ENCODE measurements at places on chromosomes 1 and 21. TPM values are rescaled to one million over a fixed set of nuclear protein-coding genes. Genes with fewer than 3 reads are reported as not detected.
A peak's percentile ranks its signal among the peaks of the same experiment; 100 is the strongest.

DNA sequence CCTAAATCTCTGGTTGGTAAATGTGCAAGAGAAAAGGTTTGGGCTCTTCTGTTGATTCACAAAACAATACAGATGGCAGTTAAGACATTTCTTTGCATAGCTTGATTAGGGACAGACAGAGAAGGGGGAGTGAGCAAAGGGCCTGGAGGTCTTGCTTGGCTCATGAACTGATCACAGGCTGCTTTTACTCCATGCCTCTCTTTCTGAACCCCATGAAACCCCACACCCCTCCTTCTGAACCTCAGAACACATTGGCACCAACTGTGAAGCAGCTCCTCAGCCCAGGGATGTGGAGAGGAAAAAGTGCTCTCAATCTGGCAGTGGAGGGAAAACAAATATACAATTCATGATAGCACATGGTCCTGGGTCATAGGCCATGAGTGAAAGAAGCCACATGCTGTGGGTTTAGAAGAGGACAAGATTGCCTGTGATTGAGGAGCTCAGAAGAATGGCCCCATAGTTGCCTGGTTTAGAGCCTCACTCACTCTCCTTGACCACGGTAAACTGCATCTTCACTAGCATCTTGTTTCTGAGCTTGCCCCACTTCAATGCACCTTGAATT lies 111.6 kb upstream of the GADD45A start:
- peaks cover 14% of the 10 kb centered on the region for H3K4me1 ChIP-seq
- no peak for DNase-seq
- H3K27me3 ChIP-seq: no peaks in the 10 kb centered on the region

GRCh38 chr1:47950471-47950870 lies 46.7 kb downstream of the TRABD2B start:
- no peaks in the 10 kb centered on the region for H3K36me3 ChIP-seq
- no peak overlapping the region for H3K4me3 ChIP-seq
- DNase-seq: no peak
- no peaks in the 10 kb centered on the region for H3K27me3 ChIP-seq

- no peak for DNase-seq
- H3K36me3 ChIP-seq: no peaks in the 10 kb centered on the region
- H3K27ac ChIP-seq: peak overlapping the region; percentile 6
- H3K4me3 ChIP-seq: no peak overlapping the region
Measured at GRCh38 chr1:91555074-91555730, 54.6 kb downstream of the CDC7 start.

GRCh38 chr1:9724706-9725476 lies 73.4 kb downstream of the PIK3CD start:
- DNase-seq: peak; percentile 80
- no peaks in the 10 kb centered on the region for H3K4me1 ChIP-seq
- peaks cover 88% of the 10 kb centered on the region for H3K36me3 ChIP-seq
- H3K27me3 ChIP-seq: no peaks in the 10 kb centered on the region

- no peaks in the 10 kb centered on the region for H3K4me1 ChIP-seq
- H3K4me3 ChIP-seq: no peak overlapping the region
- no peak overlapping the region for H3K27ac ChIP-seq
- DNase-seq: no peak
- no peaks in the 10 kb centered on the region for H3K27me3 ChIP-seq
Measured at GRCh38 chr1:174428033-174428432, 19.7 kb upstream of the GPR52 start.

- no peak overlapping the region for H3K27ac ChIP-seq
- H3K36me3 ChIP-seq: peaks cover 92% of the 10 kb centered on the region
- no peak for DNase-seq
- no peaks in the 10 kb centered on the region for H3K4me1 ChIP-seq
- no peaks in the 10 kb centered on the region for H3K27me3 ChIP-seq
Measured at GRCh38 chr1:235724730-235725129, 75.1 kb upstream of the GNG4 start.

PLA2G4A gene
- total RNA-seq: 10.1 TPM

DNA sequence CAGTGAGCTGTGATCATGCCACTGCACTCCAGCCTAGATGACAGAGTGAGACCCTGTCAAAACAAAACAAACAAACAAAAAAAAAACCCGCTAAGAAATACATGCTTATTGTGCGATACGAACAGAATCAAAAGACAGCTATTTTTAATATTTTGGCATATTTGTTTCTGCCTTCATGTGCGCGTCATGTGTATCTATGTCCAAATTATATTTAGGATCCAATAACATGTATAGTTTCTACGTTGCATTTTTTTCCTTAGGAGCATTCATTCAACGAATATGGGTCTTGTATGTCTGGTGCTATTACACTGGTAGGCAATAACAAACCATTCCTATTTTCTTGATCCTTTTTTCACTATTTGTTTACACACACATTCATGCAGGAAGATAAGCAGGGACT lies 1.8 kb downstream of the CD46 start:
- H3K27ac ChIP-seq: peak overlapping the region; percentile 95
- H3K27me3 ChIP-seq: no peaks in the 10 kb centered on the region
- DNase-seq: no peak
- H3K4me3 ChIP-seq: peak overlapping the region; percentile 94
- H3K4me1 ChIP-seq: peaks cover 60% of the 10 kb centered on the region

GRCh38 chr1:36248250-36248894 lies 24.1 kb downstream of the THRAP3 start:
- no peak overlapping the region for H3K4me3 ChIP-seq
- peaks cover 8% of the 10 kb centered on the region for H3K36me3 ChIP-seq
- no peaks in the 10 kb centered on the region for H3K27me3 ChIP-seq
- H3K4me1 ChIP-seq: peaks cover 58% of the 10 kb centered on the region

FNDC10 gene
- total RNA-seq: 7.7 TPM

DNA sequence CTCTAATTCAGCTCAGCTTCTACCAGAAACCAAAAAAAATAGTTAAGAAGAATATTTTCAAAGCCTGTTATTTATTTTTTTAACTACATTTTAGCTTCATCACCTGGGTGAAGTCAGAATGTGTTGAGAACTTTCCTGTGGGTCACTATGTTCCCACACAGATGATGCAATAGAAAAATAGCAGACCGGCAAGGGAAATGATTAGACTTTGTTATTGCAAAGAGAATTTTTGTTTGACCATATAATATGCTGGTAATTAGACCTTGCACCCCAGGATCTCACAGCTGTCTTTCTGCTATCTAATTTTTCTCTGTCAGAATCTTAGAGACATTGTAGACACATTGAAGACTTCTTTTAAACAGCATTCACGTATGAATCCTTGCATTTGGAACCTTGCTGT lies 299.3 kb downstream of the TBX15 start:
- H3K27ac ChIP-seq: no peak overlapping the region
- no peaks in the 10 kb centered on the region for H3K36me3 ChIP-seq
- H3K27me3 ChIP-seq: no peaks in the 10 kb centered on the region
- H3K4me3 ChIP-seq: no peak overlapping the region

DNA sequence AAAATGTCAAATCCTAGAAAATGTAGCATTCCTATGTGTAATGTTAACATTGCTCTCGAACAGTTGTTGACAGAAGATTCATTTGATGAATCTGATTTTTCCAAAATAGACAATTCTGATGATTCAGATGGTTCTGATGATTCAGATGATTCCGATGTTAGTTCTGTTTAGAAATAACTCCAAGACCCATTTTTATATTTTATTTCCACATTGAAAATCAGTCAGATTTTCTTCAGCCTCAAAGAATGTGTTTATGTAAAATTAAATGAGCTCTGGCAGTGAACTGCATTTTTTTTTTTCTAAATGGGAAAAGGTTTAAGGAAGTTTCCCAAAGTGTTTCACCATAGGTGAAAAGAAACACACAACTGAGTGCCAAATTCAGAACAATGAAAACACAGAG lies 136.5 kb downstream of the TSEN15 start:
- H3K27me3 ChIP-seq: no peaks in the 10 kb centered on the region
- no peak overlapping the region for H3K27ac ChIP-seq
- DNase-seq: no peak
- no peaks in the 10 kb centered on the region for H3K36me3 ChIP-seq

DNA sequence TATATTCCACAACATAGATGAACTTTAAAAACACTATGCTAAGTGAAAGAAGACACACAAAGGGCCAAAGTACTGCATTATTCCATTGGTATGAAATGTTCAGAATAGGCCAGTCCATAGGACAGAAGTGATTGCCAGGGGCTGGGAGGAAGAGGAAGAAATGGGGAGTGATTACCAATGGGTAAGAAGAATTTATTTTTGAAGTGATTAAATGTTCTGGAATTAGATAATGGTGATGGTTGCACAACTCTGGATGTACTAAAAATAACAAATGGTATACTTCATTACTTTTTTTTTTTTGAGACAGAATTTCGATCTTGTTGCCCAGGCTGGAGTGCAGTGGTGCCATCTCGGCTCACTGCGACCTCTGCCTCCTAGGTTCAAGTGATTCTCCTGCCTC lies 61.7 kb downstream of the CHD5 start:
- H3K36me3 ChIP-seq: no peaks in the 10 kb centered on the region
- no peak for DNase-seq
- no peak overlapping the region for H3K27ac ChIP-seq
- H3K27me3 ChIP-seq: no peaks in the 10 kb centered on the region

DNA sequence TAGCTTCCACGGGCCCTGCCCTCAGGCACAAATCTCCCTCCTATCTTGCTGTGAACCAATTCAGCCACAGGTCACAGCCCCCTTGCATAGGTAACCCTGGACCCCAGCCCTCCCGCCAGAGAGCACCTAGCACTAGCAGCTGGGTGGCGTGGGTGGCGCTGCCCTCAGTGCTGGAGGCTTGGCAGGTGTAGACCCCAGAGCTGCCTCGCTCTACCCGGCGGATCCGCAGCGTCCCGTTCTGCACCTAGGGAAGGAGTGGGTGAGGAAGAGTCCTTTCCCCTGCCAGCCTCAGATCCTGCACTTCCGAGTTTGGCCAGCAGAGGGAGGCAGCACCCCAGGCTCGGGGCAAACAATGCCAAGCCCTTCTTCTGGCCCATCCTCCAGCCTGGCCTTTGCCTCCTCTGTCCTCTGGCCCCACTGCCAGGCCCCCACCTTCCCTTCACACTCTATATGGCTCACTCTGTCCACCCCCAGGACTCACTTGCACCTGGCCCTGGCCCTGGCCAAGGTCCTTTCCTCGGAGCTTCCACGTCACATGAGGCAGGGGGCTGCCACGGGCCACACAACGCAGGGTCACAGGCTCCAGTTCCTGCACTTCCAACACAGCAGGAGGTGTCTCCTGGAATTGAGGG lies 9.0 kb downstream of the IGSF9 start:
- H3K4me3 ChIP-seq: no peak overlapping the region
- peak; percentile 79 for DNase-seq
- no peak overlapping the region for H3K27ac ChIP-seq
- no peaks in the 10 kb centered on the region for H3K36me3 ChIP-seq

SDC3 gene
- total RNA-seq: 43.5 TPM

DNA sequence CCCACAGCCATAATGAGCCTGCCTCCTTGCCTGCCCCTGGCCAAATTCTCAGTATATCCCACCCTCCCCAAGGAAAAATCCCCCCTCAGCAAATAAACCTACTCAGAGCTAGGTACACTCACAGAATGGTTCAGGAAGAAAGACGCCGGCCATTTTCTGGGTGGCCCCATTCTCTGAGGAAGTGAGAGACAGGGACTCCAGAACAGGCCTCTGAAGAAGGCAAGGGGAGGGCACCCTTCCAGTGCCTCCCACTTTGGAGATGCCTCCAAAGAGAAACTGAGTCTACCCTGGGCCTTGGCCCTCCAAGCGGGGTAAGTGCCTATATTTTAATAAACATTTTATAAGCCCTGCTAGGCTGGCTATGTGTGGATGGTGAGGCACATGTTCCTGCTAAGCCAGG lies 2.3 kb downstream of the PACC1 start:
- peaks cover 20% of the 10 kb centered on the region for H3K4me1 ChIP-seq
- H3K4me3 ChIP-seq: no peak overlapping the region
- DNase-seq: no peak
- H3K36me3 ChIP-seq: peaks cover 25% of the 10 kb centered on the region
- H3K27ac ChIP-seq: no peak overlapping the region
- H3K27me3 ChIP-seq: no peaks in the 10 kb centered on the region

DNA sequence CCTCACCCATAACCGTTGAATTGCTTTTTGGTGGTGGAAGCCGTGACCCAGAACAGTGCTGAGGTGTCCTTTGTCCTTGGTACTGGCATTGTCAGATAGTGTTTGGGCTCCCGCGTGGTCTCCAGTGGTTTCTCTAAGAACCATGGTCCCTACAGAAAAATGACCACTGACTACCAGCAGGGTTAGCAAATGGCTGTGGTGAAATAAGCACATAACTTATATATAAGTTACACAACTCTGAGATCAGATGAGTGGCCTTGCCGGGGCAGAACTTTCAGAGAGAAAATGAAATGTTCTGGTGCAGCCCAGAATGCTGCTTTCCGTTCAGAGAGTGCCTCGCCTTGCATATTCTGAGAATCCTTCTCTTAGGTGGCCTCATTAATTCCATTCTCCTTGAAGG lies 5.0 kb downstream of the SLC37A1 start:
- no peaks in the 10 kb centered on the region for H3K27me3 ChIP-seq

GRCh38 chr1:3471356-3472087 lies 17.1 kb downstream of the ARHGEF16 start:
- peak; percentile 47 for DNase-seq
- H3K4me3 ChIP-seq: no peak overlapping the region
- no peak overlapping the region for H3K27ac ChIP-seq
- H3K36me3 ChIP-seq: no peaks in the 10 kb centered on the region
- no peaks in the 10 kb centered on the region for H3K4me1 ChIP-seq
- H3K27me3 ChIP-seq: no peaks in the 10 kb centered on the region

CYB5RL gene
- total RNA-seq: 9.0 TPM

RGS13 gene
- 5.0 TPM for total RNA-seq

DNA sequence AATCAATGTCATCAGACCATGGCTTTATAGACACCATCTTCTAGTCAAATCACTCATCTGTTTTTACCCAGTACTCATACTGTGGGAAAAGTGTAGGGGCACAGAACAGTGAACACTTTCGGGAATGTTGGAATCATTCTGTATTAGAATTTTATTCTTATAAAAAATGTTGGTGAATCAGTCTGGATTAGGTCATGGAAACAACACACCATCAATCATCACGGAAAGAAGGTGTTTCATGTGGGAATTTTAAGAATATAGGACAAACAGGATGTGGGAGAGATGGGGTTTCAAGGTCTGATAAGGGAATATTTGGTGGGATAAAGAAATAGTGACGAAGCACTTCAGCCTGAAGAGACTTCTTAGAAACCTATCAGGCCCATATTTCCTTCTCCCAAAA lies 17.3 kb downstream of the GBP1 start:
- no peak for DNase-seq
- H3K4me3 ChIP-seq: no peak overlapping the region
- no peak overlapping the region for H3K27ac ChIP-seq
- peaks cover 17% of the 10 kb centered on the region for H3K36me3 ChIP-seq
- H3K27me3 ChIP-seq: no peaks in the 10 kb centered on the region
- H3K4me1 ChIP-seq: no peaks in the 10 kb centered on the region

DNA sequence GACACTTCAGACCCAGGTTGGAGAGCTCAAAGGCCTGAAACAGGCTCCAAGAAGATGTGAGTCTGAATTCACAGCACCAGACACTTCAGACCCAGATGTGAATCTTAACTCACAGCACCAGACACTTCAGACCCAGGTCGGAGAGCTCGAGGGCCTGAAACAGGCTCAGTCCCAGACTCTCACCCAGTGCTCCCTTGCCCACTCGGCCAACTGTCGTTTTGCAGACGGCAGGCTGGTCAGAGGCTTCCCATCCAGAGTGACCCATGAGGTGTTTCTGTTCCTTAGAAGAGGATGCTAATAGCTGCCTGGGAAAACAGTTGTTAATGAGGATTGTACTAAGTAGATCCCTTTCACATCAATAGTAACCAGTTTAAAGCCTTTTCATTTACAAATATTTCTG lies 88.4 kb downstream of the ADARB1 start:
- H3K36me3 ChIP-seq: peaks cover 7% of the 10 kb centered on the region
- H3K4me1 ChIP-seq: peaks cover 10% of the 10 kb centered on the region
- H3K4me3 ChIP-seq: no peak overlapping the region
- H3K27ac ChIP-seq: no peak overlapping the region
- no peaks in the 10 kb centered on the region for H3K27me3 ChIP-seq
